ENCODE measurements at places on chromosomes 13 and 19.

DNA sequence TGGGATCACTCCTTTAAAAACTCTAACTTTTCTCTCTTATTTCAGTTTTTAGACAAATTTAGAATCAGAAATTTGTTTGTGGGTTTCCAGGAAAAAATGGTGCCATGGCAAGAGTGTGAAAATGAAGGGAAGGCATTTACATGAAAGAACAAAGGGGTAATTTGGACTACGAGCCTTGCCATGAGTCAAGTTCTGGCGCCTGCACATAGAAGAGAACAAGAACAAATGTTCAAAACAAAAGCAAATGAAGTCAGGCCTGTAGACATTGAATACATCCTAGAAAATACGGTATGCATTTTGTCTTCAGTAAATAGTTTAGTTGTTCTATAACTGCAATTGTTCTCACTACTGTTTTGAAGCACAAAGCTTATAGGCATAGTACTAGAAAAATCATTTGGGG, 1390.5 kb downstream of the EFNB2 start:
- no peak for DNase-seq

GRCh38 chr13:113598481-113598880, 13.9 kb downstream of the TFDP1 start:
- no peak for DNase-seq

- no peak for DNase-seq
Observed at GRCh38 chr13:99991828-99992775, 10.5 kb downstream of the ZIC2 start.

DNA sequence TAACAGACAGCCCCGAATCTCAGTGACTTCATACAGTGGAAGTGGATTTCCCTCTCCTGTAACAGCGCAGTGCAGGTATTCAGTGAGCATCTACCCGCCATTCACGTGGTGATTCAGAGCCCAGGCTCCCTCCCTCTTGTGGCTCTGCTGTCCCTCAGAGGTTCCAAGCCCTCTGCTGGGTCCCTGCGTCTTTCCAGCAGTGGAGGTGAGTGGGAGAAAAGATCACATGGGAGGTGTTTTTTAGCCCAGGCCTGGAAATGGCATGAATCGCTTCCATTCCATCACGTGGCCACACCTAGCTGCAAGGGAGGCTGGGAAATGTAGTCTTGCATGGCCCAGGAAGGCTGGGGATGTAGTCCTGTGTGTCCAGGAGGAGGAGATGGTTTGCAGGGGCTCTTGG, 61.4 kb downstream of the DPF1 start:
- DNase-seq = no peak
